ENCODE measurements at places on chromosomes 3 and 15.

DNA sequence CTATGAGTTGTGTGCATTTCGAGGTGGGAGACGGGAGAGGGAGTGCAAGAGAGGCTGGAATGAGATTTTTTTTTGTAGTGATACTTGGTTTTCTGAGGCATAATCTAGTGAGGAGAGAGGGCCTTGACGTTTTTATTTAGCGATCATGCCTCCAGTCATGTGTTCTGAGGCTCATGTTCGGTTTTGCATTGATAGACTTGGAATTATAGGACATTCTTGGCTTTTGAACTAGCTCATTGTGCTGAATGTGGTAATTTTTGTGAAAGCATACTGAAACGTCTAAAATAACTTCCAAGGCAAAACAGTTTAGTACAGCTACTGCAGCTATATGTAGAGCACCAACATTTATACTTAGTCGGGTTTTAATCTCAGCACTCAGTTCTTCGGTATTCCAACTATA, 408.1 kb downstream of the CNTN4 start:
- no peak for DNase-seq

DNA sequence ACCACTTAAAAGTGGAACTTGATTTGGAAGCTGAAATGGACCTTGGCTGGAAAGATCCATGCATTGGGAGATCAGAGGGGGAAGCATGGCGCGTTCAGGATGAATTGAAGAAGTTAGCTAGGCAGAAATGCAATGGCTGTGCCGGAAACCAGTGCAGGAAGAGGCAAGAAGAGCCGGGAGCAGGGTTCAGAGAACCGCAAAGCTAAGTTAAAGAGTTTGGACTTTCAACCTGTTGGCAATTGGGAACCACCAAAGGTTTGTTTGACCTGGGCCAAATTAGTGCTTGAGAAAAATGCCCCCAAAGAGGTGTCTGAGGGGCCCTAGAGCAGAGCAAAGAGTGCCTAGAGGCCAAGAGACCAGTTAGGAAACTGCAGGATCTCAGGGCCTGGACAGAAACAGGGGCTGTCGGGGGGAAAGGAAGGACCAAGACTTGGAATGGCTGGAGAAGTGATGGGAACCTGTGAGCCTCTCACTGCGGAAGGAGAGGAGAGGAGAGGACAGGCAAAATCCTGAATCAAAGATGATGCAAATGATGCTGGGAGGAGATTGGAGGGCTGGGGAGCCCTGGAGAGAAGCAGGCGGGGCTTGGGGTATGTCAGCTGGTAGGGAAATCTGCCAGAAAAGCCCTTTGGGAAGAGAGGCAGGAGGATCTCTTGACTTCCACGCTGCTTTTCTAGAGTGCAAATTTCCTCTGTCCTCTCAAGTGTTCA, 49.3 kb downstream of the FAM174B start:
- DNase-seq: no peak

- no peak for DNase-seq
These were observed 145.0 kb downstream of the ARNT2 start for GRCh38 chr15:80549191-80549590.

GRCh38 chr3:159877924-159878323, 110.7 kb upstream of the IL12A start:
- DNase-seq: no peak

DNA sequence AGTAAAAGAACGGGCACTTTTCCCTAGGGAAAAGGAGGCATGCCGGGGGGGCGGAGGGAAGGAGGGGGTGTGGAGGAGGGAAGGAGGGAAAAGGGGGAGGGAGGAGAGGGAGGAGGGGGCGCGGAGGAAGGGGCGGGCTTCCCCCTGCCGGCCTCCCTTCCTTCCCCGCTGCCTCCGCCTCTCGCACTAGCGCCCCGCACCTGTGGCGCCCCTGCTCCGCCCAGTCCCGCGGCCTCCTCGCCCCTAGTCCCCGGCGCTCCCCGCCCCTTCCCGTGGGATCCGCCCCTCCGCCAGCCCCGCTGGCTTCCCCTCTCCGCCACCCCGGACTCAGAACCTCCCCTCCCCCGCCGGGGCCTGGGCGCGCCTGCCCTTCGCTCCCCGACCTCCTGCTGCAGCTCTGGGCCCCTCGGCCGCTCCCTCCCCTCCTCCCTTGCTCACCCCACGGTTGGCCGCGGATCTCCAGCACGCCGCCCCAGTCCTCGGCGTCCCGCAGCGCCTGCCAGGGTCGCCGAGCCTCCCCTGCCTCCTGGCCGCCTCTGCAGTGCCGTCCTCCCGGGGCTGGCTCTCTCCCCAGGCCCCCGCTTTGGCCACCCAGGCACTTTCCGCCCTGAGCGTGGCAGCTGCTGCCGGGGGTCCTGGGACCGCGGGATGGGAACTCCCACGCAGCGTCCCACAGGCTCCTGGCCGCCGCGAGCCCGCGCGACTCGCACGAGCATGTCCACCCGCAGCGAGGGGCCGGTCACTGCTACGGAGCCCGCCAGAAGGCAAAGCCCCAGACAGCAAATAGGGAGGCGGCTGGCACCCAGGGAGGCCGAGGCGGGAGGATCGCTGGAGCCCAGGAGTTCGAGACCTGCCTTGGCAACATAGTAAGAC, 147.4 kb downstream of the TJP1 start:
- no peak for DNase-seq

GRCh38 chr3:58414538-58415197, 19.0 kb downstream of the PDHB start:
- peak; percentile 68 for DNase-seq
